ENCODE measurements at places on chromosomes 12 and 14. TPM values are rescaled to one million over a fixed set of nuclear protein-coding genes. Genes with fewer than 3 reads are reported as not detected.

DNA sequence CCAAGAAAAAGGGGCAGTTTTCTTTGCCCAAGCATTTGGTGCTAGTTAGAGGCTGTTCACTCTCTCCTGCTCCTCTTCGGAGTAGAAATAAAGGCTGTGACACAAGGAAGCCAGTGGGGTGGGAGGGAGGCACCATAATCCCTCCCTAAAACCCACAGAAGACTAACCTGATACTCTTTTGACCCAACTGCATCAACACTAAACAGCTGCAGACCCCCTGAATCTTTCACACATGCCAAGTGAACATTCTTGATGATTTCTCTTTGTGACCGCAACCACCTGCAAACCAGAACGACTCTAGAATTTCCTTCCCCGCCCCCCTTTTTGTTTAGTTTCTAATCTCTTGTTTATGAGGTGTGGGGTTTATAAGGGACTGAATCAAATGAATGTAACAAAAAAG is 175.8 kb upstream of the BCL2L14 start:
- no peak for DNase-seq

GRCh38 chr12:6652391-6652790 is 5.2 kb upstream of the ACRBP start:
- no peak for DNase-seq

GRCh38 chr14:55846826-55847446 is 266.9 kb downstream of the KTN1 start:
- no peak for DNase-seq

GRCh38 chr12:100801320-100801719 is 6.7 kb downstream of the ANO4 start:
- DNase-seq: no peak

MYBPC1 gene
- total RNA-seq: not detected

ADAM21 gene
- total RNA-seq: 0.13 TPM
